ENCODE measurements at places on chromosomes 1 and 21. TPM values are rescaled to one million over a fixed set of nuclear protein-coding genes. Genes with fewer than 3 reads are reported as not detected.

Gene TFAP2E
- total RNA-seq: 0.13 TPM

DNA sequence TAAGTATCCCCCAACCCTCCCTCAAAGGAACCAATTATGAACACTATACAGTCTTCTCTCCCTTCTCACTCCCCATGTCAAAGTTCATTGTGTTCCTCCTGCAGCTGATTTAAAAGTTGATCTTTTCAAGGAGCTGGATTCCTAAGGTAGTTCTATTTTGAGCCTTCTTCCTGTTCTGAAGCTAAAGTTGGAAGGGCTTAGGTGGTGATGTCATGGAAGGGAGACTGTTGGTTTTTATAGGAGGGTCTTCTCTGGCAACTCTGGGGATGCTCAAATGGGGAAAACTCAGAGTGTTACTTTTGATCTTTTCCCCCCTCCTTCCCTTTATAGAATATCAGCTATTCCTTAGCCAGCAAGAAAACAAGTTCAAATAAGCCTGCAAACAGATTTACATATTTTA lies 83.0 kb upstream of the AK4 start:
- DNase-seq: no peak

DNA sequence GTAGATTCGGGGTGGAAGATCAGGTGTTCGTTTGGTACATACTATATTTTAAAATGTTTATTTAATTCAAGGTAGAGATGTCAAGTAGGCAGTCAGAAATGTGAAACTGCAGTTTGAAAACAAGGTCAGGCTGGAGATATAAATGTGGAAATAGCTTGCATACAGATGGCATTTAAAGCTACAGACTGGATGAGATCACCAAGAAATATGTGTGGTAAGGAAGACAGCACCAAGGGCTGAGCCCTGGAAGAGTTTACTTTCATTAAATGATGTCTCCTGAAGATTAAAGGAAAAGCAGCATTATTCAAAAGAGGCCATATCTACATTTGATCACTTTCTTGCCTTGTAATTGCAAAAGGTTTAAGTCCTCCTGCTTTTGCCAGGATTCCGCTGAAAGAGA lies 271.3 kb downstream of the PTBP2 start:
- DNase-seq: no peak

DNA sequence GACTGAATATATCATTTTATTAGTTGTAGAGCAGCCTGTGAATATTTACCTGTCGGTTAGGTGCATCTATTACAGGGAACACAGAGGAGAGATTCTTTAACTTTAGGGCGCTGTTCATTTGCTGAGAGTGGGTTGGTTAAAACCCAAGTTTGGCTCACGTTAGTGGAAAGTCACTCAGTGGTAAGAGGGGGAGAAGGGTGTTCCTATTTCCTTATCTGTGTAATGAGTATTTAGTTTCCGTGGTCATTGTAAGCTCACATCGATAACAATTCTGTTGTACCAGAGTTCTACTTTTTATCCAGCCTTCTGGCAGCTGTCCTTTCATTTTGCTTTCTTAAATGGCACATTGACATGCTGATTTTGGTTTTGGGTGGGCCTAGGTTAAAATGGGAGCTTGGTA lies 773.2 kb upstream of the ADAMTS5 start:
- DNase-seq: no peak

DNA sequence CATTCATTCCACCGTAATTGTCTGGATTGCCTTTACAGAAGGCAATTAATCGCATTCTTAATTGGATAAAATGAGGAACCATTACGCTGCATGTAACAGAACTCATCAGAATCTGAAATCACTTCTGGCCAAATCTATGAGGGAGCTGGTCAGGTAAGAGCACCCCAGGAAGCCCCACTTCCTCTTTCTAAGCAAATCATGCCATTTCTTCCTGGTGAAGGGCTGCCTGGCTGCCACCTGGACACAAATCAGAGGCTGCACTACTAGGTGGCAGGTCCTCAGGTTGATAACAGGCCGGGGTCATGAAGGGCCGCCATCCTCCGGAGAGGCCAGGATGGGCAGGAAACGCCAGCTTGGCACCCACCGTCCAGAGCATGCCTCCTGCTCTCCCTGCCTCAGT lies 73.7 kb downstream of the CAPZB start:
- no peak for DNase-seq

DNA sequence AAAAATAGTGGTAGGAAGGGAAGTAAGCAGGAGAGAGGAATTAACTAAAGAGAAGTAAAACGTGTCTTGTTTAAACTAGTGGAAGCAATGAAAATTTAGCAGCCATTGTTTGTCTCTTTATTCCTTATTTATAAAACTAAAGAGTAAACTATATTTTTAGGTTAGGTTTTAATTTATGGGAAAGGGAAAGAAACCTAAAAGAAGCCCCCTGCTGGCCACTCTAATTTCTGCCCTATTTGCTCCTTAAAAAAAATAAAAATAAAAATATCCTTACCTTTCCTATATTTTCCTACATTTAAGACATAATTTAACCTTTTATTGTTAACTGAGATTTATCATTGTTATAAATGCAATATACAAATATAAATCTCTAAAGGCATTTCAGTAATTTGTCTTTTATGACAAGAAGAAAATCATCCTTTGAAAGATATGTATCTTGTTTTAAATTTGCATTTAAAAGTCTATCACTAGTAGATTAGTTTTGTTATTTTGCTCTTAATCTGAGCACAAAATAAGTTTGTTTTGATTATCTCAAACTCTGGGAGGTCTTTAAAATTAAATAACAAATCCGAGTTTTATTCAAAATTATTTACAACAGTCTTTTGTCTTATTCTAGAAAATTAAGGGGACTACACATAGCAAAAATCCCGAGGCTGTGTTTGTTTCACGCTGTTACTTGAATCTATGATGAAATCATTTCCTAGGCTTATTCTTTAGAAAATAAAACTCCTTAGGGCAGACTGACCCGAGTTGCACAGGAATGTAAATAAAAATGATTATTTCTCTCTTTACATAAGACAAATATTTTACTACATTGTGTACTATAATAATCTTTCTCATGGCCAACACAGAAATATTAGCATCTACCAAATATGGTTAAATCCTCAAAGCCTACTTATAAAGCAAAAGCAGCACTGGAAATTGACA lies 201.7 kb downstream of the NRIP1 start:
- no peak for DNase-seq

- no peak for DNase-seq
These were observed 598.4 kb downstream of the RWDD3 start for GRCh38 chr1:95832370-95832769.

DNA sequence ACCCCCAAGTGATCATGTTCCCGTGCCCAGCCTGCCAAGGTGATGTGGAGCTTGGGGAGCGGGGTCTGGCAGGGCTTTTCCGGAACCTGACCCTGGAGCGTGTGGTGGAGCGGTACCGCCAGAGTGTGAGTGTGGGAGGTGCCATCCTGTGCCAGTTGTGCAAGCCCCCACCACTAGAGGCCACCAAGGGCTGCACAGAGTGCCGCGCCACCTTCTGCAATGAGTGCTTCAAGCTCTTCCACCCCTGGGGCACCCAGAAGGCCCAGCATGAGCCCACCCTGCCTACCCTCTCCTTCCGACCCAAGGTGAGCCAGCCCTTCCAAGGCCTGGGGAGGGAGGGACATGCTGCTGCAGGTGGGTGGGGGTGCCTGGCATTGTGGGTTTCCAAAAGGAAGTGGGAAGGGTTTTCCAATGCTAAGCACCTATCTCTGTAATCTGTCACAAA lies 2.3 kb downstream of the TRIM46 start:
- peak; percentile 46 for DNase-seq

GRCh38 chr1:220516722-220517042 lies 11.3 kb upstream of the MARK1 start:
- DNase-seq: no peak

Gene OR2T27
- not detected for total RNA-seq

GRCh38 chr1:80375662-80376061 lies 1369.1 kb upstream of the ADGRL4 start:
- no peak for DNase-seq

DNA sequence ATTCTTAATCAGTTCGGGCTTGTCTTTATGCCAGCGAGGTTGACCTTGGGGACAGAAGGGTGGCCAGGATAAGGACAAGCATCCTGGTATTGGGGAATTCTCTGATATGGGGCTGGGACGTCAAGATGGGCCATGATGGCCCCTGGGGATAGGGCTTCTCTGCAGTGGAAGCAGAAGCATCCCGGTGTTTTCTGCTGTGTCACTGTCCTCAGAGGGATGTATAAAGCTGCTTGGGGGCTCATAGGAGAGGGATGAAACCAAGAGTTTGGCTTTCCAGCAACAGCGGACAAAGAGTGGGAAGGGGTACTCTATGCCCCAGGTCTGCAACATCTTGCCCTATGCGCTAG lies 1.4 kb upstream of the ATP1B1 start:
- DNase-seq: no peak

DNA sequence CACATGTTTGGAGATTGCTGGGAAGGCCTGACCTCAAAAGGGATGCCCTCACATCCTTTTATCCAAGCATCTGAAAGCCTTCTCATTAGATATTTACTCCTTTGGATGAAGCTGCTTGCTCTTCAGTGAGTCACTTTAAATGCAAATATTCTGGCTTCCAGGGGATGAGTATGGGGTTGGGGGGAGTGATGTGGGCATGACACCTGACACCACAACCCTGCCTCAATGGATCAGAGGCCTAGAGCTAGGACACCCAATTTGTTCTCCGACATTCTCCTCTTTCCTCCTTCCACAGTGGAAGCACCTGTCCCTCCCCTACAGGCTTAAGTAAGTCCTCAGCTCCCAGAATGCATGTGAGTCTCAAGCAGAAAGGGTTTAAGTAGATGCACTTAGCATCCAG lies 238.3 kb downstream of the OMA1 start:
- no peak for DNase-seq

Measured in left lobe of liver (tissue), 2 donors.